ENCODE measurements at places on chromosomes 6 and 20.

GRCh38 chr20:32179515-32179914, 28.0 kb downstream of the PLAGL2 start:
- DNase-seq = no peak

- DNase-seq = no peak
These were observed 20.0 kb upstream of the PXDC1 start for GRCh38 chr6:3771407-3772011.

GRCh38 chr6:155599561-155599960, 143.9 kb upstream of the NOX3 start:
- DNase-seq = no peak

DNA sequence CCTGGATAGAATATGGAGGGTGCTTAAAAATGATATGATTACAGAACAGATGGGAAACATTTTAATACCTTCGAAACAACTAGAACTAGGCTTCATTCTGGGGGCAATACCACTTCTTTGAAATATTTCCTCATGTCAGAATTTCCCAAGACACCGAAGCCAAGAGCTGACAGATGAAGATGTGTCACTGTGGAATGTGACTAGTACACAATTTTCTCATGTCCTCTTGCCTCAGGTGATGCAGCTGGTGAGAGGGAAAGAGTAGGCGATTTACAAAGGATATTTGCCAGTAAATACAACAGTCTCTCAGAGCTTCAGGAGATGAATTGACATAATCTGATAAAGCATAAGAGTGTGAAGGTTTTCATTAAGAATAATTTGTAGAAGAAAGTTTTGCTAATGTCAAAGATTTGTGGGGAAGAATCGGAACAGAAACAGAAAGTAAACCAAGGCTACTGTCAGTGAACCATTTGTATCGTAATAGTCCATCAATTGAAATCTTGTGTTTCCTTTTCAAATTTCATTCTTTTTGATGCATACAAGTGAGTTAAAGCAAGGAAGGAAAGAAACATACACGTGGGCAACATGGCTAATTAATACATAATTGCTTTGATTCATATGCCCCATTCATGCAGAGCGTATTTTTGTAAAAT, 164.7 kb upstream of the CCN2 start:
- DNase-seq = no peak

DNA sequence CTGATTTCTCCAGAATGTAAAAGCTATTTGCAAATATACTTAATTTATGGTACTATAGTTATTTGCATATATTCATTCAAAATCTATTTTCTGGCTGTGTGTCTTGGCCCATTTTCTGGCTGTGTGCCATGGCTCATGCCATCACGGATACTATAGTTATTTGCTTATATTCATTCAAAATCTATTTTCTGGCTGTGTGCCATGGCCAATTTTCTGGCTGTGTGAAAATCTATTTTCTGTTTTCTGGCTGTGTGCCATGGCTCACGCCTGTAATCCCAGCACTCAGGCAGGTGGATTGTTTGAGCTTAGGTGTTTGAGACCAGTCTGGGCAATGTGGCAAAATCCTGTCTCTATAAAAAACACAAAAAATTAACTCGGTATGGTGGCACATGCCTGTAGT, 28.9 kb upstream of the RIPK1 start:
- no peak for DNase-seq

- peak; percentile 19 for DNase-seq
These were observed 26.7 kb upstream of the TFAP2B start for GRCh38 chr6:50791900-50792508.

GRCh38 chr6:31777667-31778050, 531 bp upstream of the VWA7 start:
- no peak for DNase-seq

- peak; percentile 64 for DNase-seq
These were observed 75.7 kb downstream of the MRPL14 start for GRCh38 chr6:44051515-44051914.

- DNase-seq = no peak
These were observed 115.2 kb upstream of the RUNX2 start for GRCh38 chr6:45212976-45213375.

- DNase-seq = no peak
These were observed 116.6 kb upstream of the RNF24 start for GRCh38 chr20:4131911-4132310.

GRCh38 chr20:6238421-6238820, 115.6 kb upstream of the FERMT1 start:
- DNase-seq = no peak

GRCh38 chr6:104625536-104625935, 234.2 kb downstream of the HACE1 start:
- no peak for DNase-seq

GRCh38 chr6:35426074-35426473, 26.1 kb upstream of the FANCE start:
- DNase-seq = no peak

DNA sequence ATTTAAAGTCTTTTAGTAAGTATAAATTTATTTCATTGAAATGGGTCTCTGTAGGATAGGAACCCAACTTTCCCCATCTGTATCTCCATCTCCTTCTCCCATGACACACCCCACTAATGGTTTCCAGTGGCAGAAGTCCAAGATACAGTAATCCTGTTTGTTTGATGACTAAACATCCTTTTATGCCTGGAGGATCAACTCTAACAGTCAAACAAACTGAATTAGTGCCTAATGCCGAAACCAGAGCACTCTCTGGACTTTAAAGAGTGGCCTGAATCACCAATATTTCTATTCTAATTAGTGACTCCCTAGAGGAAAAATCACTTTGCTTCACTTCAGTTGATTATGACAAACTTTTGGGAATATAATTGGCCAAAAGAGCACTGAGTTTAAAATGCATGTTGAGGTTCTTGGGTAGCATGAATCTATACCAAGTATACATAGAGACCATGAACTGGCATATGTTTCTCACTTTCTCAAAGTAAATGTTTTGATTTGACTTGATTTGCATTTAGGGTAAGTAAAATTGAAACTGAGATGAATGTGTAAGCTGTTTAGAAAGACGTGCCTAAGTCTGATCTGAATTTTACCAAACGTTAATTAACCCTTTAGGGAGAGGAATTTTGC, 776.4 kb upstream of the NRSN1 start:
- DNase-seq = peak; percentile 76

DNA sequence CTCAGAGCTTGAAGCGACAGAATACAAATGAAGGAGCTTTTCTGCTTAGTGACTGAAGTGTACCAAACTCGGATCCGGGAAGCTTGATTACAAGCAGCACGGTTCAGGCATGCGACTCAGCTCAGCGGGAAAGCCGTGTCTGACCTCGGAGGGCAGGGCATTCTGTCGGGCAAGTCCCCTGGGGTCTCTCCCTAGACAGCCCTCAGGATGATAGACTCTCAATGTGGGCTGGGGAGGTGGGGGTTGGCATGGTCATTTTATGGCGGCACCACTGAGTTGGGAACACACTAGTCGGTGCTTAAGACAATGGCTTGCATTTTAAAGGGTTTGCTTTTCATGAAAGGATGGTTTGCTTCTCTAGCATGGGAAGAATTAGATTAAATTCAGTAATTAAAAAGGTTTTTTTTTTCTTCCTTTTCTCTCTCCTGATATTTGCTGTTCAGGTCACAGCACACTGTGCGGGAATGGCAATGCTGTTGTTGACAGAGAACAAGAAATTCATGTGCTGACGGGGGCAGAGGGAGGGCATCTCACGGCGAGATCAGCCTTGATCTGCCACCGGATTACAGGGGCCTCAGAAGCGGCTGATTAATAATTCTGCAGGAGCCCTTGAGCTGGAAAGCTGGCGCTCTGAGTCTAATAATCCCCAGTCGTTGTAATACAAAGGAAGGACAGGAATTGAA, 80.7 kb upstream of the TRAF3IP2 start:
- peak; percentile 46 for DNase-seq

GRCh38 chr20:11261533-11262000, 587.8 kb upstream of the JAG1 start:
- DNase-seq = no peak

DNA sequence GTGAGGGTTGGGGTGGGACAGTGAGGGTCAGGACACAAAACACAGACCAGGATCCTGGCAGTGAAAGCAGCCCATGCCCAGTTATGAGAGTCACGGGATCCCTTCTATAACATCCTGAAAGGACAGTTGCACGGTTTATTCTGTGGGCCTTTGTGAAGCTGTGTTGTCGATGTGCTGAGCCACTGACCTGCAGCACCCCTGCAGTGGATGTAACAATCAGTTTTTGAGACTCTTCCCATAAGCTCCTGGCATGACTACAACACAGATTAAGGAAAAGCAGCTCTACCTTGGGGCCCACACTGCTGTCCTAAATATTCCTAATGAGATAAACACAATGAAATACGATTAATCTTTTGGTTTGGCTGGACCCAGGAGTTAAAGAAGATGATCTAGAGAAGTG, 3.7 kb downstream of the PYGB start:
- DNase-seq = no peak

DNA sequence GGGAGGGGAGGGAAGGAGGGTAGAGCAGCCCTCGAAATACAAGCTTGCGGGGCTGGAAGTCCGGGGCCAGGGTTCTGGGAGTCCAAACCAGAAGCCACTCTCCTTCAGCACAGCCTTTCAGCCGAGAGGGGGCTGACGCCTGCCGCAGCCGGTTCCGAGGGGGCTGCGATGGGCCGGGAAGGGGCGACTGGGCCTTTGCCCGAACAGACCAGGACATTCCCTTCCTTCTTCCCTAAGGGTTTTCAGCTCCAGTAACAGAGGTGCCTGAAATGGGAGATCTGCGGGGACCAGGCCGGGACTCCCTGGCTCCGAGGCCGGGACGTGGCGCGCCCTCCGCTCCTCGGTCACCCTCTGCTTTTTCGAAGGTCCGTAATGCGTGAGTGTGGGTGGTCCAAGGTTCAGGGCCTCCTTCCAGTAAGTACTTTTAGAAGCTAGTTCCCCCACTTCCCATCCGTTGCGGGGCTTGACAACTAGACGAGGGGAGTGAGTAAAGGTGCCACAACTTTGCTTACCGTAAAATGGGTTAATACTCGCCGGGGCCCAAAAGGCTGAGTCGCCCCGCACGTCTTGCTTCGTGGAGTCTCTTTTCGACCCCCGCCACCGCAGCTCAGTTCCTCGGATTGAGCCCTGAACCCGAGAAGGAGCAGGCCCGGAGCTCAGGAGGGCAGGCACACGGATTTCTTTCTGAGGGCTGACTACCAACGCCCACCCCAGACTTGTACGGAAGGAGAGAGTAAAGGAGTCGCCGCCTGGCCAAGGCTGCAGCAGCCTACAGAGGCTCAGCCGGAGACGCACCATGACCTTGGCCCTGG, 2.9 kb upstream of the OLIG3 start:
- DNase-seq = no peak

GRCh38 chr20:34978092-34978744, 22.6 kb downstream of the MYH7B start:
- no peak for DNase-seq

- no peak for DNase-seq
These were observed 78.4 kb upstream of the HS3ST5 start for GRCh38 chr6:114421199-114421598.

DNA sequence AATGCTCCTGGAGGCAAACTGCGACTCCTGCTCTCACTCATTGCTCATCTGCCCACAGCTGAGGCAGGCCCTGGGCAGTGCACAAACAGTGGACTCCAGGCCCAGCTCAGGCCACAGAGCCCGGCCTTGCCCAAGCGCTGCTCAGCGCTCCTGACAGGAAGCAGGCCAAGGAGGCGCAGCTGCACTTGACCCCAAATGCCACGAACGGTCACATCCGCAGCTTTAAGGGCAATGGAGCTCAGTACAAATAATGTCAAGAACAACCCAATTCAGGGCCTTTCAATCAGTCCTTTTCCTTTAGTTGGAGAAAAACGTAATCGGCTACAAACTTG, 33.8 kb downstream of the RRBP1 start:
- DNase-seq = no peak

- DNase-seq = peak; percentile 79
These were observed 19.5 kb upstream of the UBE2J1 start for GRCh38 chr6:89371849-89372505.

GRCh38 chr6:20700375-20700774, 166.1 kb downstream of the CDKAL1 start:
- no peak for DNase-seq

GRCh38 chr6:110358553-110359160, 508 bp upstream of the METTL24 start:
- no peak for DNase-seq

GRCh38 chr6:17281497-17282481, 628 bp downstream of the RBM24 start:
- no peak for DNase-seq

DNA sequence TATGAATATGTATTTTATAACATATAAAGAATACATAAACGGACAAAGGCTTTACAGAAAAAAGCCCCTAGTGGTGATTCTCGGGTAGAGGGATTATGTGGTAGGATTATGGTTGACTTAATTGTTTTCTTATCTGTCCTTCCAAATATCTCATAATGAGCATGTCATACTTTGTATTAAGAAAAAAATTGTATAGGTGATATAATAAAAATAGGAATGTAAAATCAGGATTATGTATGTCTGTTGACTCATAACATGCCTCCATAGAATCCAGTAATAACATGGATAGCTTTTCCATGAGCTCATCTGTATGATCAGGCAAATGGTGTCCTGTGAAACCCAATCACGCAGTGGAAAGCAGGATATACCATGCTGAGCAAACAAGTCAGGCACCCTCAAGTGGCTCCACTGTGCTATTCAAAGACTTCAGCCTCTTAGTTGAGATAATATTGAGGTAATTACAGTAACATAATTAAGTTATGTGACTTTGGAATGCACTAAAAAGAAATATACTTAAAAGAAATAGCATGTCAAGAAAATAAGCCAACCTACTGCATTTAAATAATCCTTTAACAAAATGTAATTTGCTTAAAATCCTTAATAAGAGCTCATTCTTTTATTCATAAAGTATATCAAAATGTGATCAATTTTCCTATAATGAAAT, 39.6 kb upstream of the PRELID3B start:
- DNase-seq = no peak

DNA sequence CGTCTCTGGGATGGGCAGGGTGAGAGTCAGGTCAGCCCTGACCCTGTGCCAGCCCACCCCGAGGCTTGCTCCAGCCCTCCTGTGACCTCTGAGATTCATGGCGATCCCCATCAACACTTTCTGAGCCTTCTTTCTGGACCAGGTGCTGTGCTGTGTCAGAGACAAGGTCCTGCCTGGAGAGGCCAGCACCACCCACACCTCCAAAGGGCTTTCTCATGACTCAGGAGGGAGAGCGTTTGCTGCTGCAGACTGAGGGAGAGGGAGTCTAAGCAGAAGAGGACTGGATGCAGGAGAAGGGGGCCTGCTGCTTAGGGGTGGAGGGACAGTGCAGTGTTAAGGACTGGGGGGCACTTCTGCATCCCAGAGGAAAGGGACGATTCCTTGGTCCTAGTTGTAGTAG, 193.5 kb downstream of the LRFN2 start:
- no peak for DNase-seq

- DNase-seq = no peak
These were observed 140.6 kb upstream of the HSF2 start for GRCh38 chr6:122258839-122259238.

DNA sequence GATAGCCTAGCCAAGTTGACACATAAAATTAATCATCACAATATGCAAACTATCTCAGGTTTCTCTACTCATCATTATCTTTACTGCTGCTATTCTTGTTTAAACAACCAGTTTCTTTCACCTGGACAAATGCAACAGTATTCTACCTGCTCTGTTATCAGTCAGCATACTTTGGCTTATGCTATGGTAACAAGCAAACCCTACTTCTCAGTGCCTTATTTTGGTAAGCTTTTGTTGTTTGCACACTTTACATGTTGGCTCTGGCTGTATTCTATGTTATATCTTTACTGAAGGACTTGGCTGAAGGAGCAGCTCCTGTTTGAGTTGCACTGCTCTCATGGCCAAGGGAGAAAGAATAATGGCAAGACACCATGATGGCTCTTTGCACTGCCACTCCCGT, 463.1 kb downstream of the EPM2A start:
- no peak for DNase-seq

Measured in BE2C (cell line).